ENCODE measurements at places on chromosomes 11 and 22.

GRCh38 chr22:32396255-32396654 lies 15.8 kb downstream of the RTCB start:
- no peak for DNase-seq

- DNase-seq = no peak
These were observed 78.7 kb upstream of the SUSD2 start for GRCh38 chr22:24102366-24103200.

DNA sequence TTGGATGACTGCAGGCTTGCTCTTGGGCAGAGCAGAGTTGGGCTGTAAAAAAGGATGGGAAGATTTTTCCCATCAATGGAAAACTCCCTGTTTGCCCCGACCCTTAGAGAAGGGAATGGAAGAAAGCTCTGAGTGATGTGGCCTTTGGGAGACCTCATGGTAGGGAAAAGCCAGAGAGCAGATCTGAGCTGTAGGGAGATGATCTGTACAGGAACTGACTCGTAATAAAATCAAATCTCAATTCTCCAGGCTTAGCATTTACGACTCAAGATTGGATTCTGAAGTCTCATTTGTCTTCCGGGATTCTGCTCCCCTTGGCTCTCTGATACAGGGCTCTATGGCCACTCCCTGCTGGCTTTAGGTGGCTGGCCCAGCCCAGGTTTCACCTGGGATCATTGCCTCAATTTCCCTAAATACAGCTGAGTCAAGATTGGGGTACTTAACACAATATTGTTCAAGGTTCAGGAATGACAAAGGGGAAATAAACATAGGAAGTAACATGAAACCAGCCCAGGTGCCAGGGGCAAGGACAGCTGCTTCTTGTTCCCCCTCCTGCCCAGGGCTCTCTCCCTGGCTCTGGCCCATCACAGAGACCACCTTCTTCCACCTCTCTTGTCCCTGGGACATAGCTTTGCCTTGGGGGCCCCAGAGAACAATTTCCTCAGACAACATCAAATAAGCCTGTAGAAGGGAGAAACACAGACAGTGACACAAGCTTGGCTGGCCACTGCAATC lies 38.4 kb upstream of the THY1 start:
- DNase-seq = no peak

DNA sequence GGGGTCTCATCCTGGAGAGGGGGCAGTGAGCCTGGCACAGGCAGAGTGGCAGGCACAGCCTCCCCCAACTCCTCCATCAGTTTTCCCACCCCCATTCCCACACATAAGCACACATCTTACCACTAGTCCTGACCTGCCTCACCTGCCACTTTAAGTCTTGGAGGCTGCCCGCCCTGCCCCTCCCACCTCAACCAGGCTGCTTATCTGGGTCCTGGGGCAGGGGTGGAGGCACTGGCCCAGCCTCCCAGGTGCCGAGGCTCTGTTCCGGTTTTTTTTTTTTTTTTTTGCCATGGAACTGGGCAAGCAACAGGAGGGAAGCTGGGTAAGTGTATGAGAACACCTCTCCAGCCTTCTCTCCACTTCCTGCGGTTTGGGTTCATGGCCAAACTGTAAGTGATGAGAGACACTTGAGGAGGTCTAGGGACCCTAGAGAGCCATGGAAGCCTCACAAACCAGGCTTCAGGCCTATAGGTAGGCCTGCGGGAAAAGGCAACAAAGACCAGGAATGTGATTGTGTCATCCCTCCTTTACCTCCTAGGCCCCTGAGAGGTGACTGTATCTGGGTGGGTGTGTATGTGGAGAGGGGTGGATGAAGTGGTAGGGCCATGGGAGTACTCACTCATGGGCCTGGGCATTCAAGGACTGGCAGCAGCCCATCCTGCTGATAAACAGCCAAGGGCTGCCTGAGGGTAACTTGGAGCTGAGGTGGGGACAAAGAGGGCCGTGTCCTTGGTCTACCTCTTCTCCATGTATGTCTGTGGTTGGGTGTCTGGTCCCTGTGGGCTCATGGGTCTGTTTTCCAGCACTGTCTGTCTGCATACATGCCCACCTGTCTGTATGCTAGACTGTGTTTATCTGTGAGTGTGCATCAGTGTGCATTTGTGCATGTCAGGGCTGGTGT lies 22.6 kb downstream of the PHLDB1 start:
- DNase-seq = no peak

DNA sequence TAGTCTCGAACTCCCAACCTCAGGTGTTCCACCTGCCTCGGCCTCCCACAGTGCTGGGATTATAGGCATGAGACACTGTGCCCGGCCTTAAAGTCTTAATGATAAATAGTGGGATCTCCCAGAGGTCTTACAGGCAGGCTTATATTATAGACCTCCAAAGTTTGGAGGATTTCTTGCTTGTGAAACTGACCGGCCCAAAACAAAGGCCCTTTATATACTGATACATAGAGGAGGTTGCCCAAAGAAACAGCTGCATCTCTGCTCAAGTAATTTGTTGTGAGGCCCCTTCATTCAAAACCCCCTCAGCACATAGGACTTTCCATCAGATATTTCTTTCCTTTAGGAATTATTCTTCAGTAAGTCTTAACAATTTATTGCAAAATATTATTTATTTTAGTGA lies 27.4 kb upstream of the RDX start:
- DNase-seq = no peak

DNA sequence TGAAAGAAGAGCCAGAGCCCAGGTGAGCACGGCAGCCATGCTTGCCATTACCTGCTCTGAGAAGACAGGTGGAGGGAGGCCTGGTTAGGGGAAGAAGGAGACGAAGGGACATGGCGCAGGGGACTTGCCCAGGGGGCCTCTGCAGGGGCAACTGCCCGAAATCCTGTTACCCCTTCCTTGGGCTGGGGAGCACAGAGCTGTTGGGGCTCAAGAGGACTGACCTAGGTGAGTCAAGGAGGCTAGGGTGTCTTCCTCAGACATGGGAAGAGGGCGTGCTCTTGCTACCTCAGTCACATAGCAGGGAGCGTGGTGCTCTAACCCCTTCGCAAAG lies at the start of gene APOA5:
Gene APOA5, minus strand, starts transcription at position 67 of the 331 bp plus-strand sequence. Its CDS starts 19 bp downstream, at position 48.
- no peak for DNase-seq

GRCh38 chr11:129618046-129618569 lies 197.5 kb upstream of the TMEM45B start:
- DNase-seq = no peak

DNA sequence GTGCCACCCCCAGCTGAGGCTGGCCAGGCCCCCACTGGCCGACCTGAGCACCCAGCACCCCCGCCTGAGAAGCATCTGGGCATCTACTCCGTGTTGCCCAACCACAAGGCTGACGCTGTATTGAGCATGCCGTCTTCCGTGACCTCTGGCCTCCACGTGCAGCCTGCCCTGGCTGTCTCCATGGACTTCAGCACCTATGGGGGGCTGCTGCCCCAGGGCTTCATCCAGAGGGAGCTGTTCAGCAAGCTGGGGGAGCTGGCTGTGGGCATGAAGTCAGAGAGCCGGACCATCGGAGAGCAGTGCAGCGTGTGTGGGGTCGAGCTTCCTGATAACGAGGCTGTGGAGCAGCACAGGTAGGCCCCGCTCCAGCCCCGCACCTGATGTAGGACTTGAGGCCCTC lies 4.7 kb downstream of the ZBTB16 start:
- no peak for DNase-seq

DNA sequence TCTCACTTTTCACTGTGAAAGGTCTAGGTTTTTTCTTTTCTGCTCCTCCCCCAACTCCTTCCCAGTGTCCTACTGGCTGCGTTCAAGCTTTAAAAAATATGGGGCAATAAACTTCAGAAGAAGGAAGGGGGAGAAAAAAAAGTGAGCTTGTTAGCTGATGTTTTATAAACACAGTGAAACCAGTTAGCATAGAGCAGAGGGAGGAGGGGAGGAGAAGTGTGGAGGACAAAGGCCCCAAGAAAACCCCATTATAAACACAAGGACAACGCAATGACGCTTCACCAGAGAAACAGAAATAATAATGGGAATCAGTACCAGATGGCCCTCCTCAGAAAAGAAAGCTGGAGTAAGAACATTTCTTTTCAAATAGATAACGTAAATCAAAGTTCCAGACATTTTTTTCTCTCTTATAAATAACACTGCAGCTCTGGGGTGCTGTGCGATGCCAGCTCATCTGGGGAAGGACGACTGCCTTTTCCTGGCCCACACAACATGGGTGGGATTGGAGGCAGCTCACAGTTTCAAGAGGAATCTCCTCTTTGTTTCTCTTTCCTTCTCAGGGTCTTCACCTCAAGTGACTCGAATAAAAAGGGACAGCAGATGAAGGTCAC lies 235.4 kb upstream of the NARS2 start:
- DNase-seq = no peak

- DNase-seq = no peak
These were observed 177.3 kb downstream of the DBX1 start for GRCh38 chr11:19982774-19983495.

- DNase-seq = no peak
These were observed 1227.5 kb downstream of the BRD1 start for GRCh38 chr22:48600171-48600570.

- no peak for DNase-seq
These were observed 29.8 kb downstream of the SIK3 start for GRCh38 chr11:117068303-117068860.

Data from anterior cingulate cortex (tissue), 58 donors.